ENCODE measurements at places on chromosomes 2 and 18.

GRCh38 chr2:68519236-68519635 lies 51.9 kb downstream of the APLF start:
- DNase-seq, result no peak

DNA sequence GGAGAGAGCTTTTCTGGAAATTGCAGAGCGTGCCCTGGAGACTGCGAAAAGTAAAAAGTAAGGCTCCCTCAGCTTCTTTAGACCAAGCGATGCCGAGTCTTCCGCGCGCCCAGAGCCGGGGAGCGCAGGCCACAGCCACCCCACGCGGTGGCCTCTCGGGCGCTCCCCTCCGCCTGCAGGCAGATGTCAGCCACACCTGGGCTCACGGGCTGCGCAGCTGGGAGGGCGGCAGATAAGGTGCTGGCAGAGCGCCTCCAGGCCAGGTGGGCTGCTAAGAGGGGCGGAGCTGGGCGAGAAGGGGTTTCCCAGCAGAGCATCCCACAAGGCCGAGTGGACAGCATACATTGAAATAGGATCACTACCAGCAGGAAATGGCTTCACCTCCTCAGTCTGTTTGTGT lies 81.7 kb downstream of the ARHGEF4 start:
- DNase-seq, result no peak

DNA sequence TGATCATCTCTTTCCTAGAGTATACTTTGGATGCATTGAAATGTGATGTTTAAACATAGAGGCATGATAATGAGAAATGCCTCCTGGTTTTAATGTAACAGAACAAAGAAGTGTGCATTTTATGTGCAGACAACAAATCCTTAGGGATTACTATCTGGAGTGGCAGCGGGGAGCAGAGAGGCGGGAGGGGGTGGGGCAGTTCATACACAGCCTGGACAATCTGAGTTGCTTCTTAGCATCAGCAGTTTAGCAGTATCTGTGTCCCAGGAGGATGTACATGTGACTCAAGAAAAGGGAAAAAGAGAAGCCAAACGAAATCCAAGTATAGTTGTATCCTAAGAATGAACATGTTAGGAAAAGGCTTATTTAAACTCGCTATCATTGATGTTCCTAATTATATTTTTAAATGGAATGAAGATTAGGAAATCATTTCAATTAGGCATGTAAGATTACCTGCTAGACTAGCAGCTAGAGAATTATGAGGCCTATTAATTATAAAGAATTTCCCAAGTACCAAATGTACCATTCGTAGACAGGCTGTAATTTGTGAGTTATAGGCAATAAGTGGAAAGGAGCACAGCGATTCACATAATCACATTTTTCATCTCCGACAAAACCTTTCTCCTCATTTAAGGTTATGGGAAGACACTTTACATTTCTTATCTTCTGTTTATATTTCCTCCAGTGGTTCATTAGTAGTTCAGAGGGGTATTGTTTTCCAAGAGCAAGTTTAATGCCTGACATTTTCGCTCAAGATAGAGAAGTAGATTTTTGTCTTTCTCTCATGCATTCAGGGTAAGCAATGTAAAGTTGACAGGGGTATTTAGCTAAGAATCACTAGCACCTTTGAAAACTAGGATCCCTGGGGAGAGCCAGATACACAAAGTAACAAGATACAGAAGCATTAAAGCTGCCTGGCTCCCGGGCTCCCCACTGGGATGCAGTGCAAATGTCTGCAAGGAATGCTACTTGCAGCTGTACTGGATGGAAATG lies 141.3 kb upstream of the NOSTRIN start:
- DNase-seq, result no peak

GRCh38 chr18:79343567-79344207 lies 52.0 kb upstream of the NFATC1 start:
- no peak for DNase-seq

- no peak for DNase-seq
Observed at GRCh38 chr2:176398243-176399073, 129.2 kb downstream of the MTX2 start.

DNA sequence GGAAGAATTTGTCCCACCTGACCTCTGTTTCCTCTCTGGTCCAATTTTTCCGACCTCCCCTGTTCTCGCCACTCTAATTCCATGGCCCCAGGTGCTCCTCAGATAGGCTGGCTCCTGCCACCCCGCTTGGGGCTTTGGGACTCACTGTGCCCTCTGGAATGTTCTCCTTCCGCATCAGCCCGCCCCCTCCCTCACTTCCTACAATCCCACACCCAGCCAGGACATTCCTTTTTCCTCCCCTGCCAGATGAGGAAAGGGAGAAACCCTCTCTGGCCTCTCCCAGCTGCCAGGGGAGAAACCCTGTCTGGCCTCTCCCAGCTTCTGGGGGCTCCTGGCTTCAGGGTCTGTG lies 3.1 kb upstream of the OR6B2 start:
- DNase-seq, result no peak

DNA sequence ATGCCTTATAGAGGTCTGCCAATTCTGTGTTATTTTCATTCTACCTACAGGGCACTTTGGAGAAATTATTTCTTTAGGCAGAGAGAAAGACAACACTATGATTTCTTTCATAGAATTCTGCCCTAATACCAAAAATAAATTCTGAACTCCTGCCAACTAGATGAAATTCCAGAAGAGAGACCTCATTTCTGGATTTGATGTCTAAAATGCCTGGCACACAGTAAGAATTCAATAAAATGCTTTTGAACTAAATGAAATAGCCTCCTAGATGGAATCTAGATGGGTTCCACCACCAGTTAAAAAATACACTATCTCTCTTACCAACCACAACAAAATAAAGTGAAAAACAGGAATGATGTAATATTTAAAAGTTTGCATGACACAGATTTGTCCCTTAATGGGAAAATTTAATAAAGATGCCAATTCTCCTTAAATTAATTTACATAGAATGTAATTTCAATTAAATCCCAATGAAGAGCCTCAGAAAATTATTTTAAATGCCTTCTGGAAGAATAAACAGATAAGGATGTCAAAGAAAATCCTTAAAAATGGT lies 75.0 kb downstream of the OSBPL1A start:
- no peak for DNase-seq

- no peak for DNase-seq
Observed at GRCh38 chr2:96341641-96342040, 6.1 kb downstream of the NCAPH start.

DNA sequence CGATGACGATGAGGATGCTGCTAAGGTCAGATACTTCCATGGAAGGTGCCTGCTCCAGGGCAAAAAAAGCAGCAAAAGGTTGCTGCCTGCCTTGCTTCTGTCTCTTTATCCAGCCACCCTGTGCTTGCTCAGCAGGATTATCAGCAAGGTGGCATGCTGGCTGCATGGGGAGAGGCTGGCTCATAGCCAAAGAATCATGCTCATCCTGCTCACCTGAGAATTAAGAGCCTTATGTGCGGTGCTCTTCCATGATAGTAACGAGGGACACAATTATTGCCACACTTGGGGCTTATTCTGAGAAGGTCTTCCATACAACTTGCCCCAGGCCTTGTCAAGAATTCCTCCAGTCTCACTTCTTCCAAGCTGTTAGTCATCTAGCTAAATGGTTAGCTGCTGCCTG lies 60.4 kb upstream of the SEC11C start:
- DNase-seq, result no peak

DNA sequence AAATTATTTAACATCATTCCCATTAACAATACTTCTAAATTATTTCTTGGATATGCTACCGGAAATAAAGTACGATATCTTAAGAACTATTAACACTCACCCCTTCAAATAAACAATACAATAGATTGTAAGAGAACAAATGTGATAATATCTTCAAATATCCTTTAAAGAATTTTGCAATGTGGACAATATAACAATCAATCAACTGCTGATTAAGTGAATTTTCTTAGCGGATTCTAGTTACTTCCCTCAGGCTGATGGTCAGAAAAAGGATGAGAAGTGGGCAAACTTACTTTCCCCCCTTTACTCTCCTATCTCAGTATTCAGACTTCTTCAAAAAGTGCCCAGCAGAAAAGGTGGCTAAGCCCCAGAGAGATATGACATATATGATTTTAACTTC lies 10.8 kb downstream of the NFE2L2 start:
- no peak for DNase-seq

GRCh38 chr2:68813596-68813995 lies 57.6 kb downstream of the BMP10 start:
- no peak for DNase-seq

- DNase-seq, result no peak
Observed at GRCh38 chr2:99374747-99375146, 37.6 kb downstream of the EIF5B start.

DNA sequence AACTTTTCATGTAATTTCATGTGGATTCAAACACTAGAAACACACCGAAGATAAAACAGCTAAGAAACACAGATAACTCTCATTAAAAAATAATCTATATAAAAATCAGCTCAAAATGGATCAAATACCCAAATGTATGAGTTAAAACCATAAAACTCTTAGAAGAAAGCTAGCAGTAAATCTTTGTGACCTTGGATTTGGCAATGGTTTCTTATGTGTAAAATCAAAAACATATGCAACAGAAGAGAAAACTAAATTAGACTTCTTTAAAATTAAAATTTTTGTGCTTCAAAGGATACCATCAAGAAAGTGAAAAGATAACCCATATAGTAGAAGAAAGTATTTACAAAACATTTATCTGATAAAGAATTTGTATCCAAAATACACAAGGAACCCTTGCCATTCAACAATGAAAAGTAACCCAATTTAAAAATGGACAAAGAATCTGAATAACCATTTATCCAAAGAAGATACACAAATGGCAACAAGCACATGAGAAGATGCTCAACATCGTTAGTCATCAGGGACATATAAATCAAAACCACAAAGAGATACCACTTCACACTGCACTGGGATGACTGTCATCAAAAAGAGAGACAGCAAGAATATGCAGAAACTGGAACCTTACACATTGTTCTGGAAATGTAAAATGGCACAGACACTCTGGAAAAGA lies 27.5 kb downstream of the GAREM1 start:
- no peak for DNase-seq

DNA sequence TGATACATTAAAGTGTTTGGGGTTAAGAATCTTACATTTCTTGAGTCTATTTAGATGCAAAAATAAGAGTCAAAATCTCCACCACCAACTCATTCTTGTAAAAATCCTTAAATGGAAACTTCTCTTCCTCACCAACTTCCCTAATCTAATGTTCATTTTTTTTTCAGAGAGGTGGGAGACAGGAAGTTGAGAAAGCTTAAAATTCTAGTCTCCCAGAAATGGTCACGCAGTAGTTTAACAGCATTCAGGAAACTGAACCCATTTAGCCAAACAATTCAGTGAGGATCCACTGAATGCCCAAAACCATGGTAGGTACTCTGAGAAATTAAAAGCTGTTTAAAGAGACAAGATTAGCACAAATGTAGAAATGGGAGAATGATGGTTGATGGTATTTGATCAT lies 69.0 kb downstream of the TXNL1 start:
- peak; percentile 18 for DNase-seq

- peak; percentile 68 for DNase-seq
Observed at GRCh38 chr2:133718688-133719201, 150.5 kb upstream of the NCKAP5 start.

DNA sequence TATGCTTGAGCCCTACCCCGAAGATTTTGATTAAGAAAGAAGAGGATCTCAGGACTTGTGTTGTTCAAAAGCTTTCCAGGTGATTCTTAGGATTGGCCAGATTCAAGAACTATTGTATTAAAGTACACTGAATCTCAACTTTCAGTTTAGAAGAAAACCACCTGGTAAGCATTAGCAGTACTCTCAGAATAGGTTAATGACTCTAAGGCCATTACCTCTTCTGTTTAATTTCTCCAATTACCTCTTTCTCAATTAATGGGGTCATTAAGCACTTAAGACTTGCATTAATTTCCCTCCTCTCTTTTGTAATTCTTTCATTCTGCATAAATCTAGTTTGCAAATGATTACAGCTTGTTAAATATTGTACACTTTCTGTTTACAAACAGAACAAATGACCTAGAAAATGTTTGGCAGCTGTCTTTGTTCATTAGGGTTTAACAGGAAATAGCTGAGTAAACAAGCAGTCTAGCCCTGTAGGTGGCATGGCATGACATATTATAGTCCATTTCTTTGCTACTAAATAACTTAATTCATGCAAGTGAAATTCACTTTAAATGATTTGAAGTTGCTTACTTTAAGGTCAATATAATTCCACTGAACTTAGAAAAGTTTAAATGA lies 20.4 kb upstream of the TDRD15 start:
- no peak for DNase-seq

- no peak for DNase-seq
Observed at GRCh38 chr2:230772156-230772555, 59.5 kb downstream of the CAB39 start.

- no peak for DNase-seq
Observed at GRCh38 chr2:257429-257828, 6.4 kb downstream of the SH3YL1 start.

- no peak for DNase-seq
Observed at GRCh38 chr2:223944166-223944702, 901 bp downstream of the WDFY1 start.

DNA sequence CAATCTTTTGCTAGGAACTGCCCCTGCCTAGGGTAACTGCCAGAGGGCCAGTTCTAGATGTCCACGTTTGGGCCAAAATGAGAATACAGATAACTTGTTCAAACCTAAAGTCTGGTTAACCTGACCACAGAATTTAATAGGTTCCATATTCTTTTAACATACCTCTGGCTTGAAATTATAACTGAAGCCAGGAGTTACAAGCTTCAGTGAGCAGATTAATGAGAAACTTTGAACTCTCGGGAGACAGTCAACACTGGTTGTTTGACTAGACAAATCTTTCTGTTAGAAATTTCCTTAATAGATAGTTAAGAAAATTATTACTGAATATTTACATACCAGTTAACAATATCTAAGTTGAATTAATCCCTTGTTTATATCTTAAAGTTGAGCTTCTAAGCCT lies 110.0 kb upstream of the KLF7 start:
- no peak for DNase-seq

DNA sequence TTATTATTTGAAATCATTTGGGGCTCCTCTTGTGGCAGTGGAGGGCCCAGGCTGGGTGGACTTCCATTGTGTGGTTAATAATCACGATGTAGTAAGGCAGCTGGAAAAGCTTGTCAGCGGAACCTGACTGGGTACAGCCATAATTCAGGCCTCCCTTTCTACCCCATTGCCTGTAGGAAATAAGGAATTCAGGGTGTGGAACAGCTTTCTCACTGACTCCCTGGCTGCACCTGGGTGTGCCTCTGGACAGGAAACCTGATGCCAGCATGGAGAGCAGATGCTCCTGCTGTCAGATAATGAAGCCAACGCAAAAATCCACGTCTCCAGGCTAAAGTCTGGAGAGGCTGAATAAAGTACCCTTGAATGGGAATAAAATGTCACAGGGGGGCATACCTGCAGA lies 44.2 kb downstream of the LYPD6B start:
- no peak for DNase-seq

GRCh38 chr18:33594799-33595198 lies 16.8 kb downstream of the ASXL3 start:
- DNase-seq, result no peak

DNA sequence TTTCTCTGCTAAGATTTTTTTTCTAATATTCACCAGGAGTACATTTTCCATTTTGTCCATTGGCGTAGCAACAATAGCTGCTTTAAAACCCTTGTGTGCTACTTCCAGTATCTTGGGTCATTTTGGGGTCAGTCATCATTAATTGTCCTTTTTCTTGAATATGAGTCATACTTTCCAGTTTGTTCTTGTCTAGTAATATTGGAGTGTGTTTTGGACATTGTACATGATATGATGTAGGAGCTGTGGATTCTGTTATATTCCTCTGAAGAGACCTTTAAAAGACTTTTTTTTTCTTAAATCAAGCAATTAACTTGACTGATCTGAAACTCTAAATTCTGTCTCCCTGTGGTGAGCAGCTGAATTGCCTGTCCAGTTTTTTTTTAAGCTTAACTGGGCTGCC lies 40.8 kb downstream of the AGPS start:
- DNase-seq, result no peak
